CD4-positive, alpha-beta T cell treated with Interleukin-4 for 1 hour (primary cell): ENCODE measurements at places on chromosomes 7 and 10.
A peak's percentile ranks its signal among the peaks of the same experiment; 100 is the strongest.

DNA sequence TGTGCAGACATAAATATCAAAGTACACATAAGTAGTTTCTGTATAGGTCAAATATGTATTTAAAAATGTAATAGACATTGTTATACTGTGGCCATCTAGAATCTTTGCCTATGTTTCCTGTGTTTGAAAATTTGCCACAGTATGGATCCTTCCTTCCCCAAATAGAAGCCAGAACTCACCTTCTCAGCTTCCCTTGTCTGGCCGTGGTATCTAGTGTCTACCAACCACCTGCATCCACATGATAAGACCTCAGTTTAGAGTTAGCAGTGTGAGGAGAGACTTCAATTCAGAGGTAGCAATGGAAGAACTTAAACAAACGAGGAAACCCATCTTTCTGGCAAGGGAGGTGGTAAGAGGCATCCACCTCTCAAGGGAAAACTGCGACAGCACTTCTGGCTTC, 4.9 kb downstream of the TRDMT1 start:
- DNase-seq, result no peak

- no peak for DNase-seq
Observed at GRCh38 chr10:76150876-76151288, 719.5 kb downstream of the LRMDA start.

DNA sequence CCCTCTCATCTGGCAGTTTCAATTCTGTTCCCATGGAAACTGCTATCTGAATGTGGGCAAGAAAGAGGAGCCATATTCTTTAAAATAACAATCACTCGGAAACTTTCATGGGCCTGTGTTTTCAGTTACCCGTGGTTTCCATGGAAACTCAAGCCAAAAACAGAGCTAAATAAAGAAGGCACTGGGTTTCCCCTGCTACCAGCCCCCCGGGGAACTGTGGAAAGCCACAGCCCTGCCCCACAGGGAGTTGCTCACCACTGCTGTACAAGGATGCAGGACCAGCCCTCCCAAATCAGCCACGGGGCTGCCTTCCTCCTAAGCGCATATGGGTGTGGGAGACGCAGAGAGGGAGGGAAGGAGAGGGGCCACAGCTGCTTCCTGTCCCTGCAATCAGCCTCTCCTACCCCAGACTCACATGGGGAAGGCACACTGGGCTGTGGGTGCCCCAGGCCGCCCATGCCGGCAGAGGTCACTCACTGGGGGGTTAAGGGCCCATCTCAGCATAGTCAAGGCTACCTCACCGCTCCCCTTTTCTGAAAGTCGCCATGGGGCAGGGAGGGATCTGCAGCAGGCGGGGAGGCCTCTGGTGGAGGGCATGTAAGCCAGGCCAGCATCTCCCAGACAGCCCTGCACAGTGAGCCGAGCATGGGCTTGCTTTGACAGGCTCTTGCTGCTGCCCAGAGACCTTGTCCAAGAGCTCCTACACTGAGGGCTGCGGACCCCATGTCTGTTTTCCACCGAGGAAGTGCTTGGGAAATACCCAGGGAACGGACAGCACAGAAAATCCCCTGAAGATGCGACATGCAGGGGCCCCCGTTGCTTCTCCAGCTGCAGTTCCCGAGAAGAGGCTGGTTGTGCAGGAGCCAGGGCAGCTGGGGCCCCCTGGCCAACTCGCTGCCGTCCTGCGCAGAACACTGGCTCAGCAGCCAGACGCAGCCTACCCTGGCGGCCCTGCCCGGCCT, 157.3 kb upstream of the PPP2R2D start:
- DNase-seq, result peak; percentile 1

DNA sequence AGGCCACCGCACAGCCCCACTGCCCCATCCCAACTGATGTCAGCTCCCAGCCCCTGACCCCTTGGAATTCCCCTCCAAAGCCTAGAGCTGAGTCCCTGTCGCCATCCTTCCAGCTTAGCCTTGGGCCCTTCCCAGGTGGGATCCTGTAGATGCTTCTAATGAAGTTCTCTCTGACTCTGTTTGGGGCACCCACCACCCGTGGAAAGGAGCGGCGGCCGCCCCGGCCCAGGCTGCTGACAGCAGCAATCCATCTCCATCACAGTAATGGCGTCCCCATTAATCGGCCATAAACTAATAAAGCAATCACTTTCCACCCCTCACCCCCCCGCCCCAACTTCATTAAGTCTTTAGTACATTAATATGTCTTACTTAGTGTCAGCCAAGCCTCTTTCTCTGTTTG, 25.6 kb downstream of the KAZALD1 start:
- DNase-seq, result no peak

GRCh38 chr7:26348234-26348851, 56.7 kb downstream of the SNX10 start:
- no peak for DNase-seq

DNA sequence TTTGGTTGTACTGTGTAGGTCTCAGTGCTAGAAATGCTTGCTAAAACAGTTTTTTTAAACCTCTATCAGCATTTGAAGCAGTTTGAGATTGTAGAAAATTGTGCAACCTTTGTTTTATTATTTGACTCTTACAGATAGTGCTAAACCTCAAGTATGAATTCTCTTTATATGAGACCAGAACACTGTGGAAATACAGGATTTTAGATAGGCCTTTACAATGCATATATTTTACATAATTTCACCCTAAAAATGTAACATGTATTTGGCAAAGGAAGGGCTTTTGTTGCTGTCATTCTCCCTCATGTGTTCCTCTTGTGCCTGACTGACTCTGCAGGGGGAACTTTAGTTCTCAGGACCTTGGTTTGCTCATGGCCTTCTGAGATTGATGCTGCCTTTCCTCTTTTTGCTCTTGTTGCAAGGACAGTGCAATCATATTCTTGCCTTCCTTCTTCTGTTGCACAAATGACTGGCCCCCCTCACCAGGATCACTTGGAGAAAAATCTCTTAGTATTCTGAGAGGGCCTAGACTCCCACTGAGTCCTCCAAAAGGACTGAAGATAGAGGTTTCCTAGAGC, 188.7 kb downstream of the PPP1R9A start:
- no peak for DNase-seq
